ENCODE measurements at places on chromosomes 2 and 18.

- no peak for DNase-seq
Observed at GRCh38 chr2:20942646-20943125, 101.2 kb downstream of the APOB start.

DNA sequence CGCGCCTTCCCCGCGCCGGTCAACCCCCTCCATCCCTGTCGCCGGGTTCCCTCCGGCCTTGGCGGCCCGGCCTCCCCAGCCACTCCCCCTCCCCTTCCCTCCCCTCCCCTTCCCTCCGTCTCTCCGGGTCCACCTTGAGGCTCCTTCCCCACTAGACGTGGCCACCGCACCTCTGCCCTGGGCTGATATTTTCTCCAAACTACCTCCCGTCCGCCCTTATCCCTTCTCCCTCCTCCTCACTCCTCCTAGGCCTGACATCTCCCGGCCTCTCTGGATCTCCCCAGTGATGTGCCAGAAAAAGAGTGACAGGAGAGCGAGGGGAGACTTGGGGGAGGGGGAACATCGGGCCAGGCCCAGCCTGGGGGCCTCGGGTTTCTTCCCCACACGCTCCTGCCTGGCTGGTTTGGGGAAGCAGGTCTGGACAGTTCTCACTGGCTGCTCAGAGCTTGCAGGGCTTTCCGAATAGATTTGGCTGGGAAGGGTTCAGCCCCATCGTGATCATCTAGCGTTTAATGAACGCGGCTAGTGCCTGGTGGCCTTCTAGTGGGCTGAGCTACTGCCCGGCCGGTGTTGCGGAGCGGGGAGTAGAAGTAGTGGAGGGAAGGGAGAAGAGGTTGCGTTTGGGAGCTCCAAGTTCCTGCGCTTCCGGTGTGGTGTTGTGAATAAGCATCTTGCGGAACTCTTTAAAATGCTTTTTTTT is 641 bp downstream of the MAPRE3 start:
- no peak for DNase-seq

DNA sequence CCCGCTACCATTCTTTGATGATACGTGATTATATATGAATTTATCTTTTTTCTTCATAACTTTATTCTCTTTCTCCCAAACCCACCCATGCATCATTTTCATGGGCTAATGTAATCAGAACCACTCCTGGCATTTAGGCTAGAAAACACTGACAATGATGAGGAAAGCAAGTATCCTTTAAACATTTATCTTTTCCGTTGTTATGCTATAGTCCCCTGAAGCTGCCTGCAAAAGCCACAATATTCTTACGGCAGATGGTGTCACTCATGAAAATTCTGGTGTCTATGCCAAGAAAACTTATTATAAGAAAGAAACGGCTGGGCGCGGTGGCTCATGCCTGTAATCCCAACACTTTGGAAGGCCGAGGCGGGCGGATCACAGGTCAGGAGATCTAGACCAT is 221.8 kb upstream of the CTAGE1 start:
- no peak for DNase-seq

DNA sequence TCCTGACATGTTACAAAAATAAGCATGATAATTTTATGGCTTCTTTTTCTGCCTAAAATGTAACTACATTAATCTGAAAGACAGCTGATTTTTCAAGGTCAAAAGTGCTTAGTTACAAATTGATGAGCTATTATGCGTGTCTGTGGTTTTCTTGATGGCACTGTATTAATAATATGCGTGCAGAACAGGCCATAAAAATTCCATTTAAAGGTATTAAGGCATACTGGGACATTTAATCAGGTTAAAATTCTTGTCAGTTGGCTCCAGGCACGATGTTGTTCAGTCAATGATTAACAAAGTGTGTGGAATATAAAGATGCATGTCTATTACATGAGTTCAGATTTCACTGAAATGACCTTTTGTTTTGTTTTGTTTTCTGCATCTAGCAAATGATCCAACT is 420.1 kb upstream of the ZNF804A start:
- no peak for DNase-seq

- no peak for DNase-seq
Observed at GRCh38 chr18:10689236-10690034, 163.6 kb downstream of the NAPG start.
